ENCODE measurements at places on chromosomes 6 and 20.

- no peak for DNase-seq
These were observed 178.4 kb downstream of the COL9A1 start for GRCh38 chr6:70124443-70124842.

DNA sequence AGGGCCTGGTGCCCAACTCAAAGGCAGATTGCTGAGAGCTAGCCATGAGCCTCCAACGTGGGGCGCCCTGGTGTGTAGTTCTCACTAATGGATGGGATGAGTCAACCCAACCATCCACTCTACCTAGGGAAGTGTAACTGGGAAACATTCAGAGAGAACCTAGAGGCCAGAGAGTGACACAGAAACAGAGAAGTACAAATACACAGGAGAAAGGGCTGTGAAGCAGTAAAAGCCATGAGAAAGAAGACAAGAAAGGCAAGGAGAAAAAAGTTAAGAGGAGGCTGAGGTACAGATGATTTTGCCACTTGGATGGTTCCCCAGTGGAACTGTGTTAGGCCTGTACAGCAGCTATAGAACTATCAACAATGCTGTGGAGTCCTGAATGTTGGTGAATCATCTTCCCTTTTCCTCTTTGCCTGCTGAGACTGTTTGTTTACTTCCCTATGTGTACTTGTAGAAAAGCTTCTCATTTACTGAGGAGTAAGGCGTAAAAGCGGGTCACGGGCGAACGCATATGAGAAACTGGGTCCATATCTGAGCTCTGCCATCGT is 39.0 kb downstream of the MAN1A1 start:
- DNase-seq: no peak

DNA sequence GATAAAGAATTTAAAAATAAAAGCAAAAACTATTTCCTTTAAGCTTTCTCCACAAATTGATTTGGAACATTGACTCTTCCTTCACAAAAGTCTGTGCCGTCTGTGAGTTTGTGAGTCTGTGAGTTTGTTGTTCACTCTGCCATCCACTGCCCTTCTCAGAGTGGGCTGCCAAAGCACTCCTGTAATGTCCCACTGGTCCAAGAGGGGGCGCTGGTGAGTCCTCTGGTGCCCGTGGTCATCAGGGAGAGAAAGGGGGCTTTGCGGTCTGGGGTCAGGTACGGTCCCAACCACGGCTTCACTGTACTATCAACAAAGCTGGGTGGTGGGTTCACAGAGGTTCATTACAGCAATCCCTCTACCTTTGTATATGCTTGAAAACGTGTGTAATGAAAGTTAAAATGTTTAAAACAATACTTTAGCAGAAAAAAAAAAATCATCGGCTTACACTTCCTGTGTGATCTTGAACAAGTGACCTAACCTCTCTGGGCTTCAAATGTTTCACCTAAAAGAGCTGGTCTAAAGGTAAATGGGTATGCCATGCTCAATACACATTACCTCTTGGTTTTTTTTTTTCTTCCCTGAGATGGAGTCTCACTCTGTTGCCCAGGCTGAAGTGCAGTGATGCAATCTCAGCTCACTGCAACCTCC is 5.6 kb upstream of the ANKRD60 start:
- DNase-seq: peak; percentile 90

GRCh38 chr6:13098006-13098405 is 230.3 kb downstream of the TBC1D7 start:
- DNase-seq: no peak

- DNase-seq: no peak
These were observed 355.9 kb downstream of the BTBD9 start for GRCh38 chr6:38283734-38284362.

DNA sequence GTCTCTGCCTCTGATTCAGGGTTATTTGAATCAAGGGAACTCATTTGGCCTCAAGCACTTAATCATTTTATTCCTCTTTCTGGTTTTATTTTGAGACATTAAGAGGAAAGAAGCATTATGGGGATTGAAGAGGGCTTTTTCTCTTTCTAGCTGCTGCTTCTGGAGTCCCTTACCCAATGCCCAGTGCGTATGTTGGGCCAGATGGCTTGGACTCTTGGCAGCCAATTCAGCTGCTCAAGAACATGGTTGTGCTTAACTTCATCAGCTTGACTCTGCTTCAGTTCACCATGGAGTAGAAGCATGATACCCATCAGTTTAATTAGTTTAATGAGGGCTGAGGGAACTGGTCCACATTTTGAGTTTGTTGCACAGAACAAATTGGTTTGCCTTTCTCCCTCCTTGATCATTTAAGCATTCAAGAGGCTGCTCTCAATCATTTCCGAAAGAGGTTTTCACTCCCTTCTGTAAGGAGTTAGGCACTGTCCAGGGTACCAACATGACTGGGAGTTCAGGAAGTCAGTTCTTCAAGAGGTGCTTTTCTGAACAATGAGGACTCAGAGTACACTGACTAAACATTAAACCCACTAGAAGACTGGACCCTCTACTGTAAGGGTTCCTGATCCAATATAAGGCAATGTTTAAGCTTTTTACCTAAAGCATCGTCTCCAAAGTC is 14.6 kb downstream of the PDYN start:
- DNase-seq: no peak

DNA sequence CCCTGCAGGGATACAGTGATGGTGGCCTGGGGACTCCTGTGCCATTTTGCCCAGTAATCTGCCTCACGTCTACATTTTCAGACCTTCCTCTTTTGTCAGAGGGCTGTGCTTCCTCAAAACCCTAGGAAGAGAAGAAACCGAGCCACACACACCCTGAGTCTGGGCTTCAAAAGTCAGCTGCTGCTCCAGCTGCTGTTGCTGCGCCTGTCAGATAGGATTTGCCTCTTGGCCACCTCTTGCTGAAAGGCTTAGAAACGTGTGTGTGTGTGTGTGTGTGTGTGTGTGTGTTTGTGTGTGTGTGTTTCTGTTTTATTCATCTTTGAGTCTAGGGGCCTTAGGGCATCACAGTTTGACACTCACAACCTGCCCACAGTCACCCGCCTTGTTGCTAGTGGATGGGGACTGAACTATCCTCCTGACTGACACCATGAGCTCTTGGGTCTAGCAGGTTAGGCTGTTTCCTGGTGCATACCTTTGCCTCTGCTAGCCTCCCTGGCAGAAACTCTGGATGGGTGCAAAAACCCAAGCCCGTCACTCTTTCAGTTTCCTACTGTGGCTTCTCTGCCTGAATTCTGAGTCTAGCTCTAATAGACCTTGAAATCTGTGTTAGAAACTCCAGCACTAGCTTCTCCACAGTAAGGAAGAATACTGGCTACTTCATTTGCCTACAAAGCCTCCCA is 94.9 kb upstream of the CEP85L start:
- DNase-seq: no peak

- DNase-seq: no peak
These were observed 120.2 kb downstream of the AKAP7 start for GRCh38 chr6:131255434-131255833.

GRCh38 chr6:106630366-106630765 is 988 bp downstream of the QRSL1 start:
- DNase-seq: no peak

DNA sequence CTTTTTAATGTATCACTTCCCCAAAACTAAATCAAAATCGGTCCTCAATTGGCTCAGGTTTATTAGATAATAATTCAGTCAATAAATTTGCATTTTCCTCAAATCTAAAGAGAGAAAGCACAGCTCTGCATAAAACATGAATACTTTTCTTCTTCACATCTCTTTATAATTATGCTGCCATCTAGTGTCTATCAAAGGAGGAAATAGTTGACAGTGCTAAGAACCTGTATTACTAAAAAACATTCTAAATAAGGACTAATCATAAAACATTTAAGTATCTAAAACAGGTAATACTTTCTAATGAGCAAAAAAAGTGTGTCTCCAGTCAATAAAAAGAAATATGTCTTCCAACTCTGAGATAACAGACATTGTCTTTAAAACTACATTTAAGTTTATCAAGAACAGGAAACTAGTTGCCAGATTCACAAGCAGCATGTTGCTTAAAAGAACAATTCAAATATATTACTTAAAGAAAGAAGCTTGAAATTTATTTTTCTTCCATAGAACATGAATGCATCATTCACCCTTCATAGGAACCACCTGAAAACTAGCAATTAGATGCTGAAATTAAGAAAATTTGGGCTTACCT is 56.5 kb upstream of the DST start:
- no peak for DNase-seq

- DNase-seq: peak; percentile 89
These were observed 68.2 kb downstream of the RAB44 start for GRCh38 chr6:36765594-36766398.

DNA sequence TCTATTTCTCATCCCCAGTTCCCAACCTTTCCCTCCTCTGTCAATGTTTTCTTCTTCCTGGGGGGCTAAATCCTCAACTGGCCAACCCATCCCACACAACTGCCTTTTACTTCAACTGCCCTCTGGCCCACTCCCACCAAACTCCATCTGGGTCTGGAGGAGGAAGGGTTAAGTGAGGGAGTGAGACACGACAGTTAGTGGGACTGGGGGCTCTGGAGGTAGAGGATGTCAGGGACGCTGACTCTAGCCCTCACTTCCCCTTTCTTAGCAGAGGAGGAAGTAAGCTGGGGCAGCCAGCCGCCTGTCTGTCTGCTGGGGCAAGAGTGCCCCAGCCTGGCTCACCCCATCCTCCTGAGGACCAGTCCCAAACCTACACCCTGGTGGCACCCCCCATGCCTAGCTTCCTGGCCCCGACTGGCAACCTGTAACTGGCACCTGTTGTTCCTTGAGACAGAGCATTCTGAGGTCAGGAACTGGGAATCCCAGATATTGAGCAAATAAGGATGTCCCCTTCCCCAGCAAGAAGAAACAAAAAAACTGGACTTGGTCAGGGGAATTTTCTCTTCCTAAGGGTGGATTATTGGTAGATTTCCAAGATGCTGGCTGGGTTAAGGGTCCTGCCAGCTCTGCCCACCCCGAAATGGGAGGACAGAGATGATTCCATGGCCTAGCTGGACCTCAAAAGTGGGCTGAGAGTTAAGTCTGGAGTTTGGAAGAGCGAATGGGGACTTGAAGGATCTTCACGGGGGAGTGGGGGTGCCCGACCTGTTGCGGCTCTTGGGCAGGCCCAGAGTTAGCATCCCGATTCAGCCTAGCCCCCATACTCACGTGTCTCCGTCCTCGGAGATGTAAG is 971 bp downstream of the NFKBIE start:
- DNase-seq: peak; percentile 68

GRCh38 chr6:193773-194310 is 98.4 kb upstream of the DUSP22 start:
- DNase-seq: peak; percentile 57

- DNase-seq: peak; percentile 75
These were observed 510 bp downstream of the NDRG3 start for GRCh38 chr20:36745234-36745926.

GRCh38 chr6:9126878-9127560 is 691.7 kb upstream of the SLC35B3 start:
- no peak for DNase-seq

Measured in activated CD8-positive, alpha-beta memory T cell treated with anti-CD3 and anti-CD28 coated beads, Interleukin-2, amount 50 U/mL, for 48 hours (primary cell).